Activated naive CD8-positive, alpha-beta T cell treated with anti-CD3 and anti-CD28 coated beads, Interleukin-2, amount 10 ng/mL, durations not matched to agents 7 days and 5 days (primary cell): ENCODE measurements at places on chromosomes 13 and 19. TPM values are rescaled to one million over a fixed set of nuclear protein-coding genes. Genes with fewer than 3 reads are reported as not detected.

Gene ZSCAN4
- not detected for total RNA-seq

Gene CGB5
- not detected for total RNA-seq

GRCh38 chr19:50626011-50626410 is 13.7 kb downstream of the SYT3 start:
- DNase-seq: no peak

- DNase-seq: no peak
Measured at GRCh38 chr13:24152292-24153214, 8.0 kb upstream of the SPATA13 start.

Gene ACER1
- 0.55 TPM for total RNA-seq

DNA sequence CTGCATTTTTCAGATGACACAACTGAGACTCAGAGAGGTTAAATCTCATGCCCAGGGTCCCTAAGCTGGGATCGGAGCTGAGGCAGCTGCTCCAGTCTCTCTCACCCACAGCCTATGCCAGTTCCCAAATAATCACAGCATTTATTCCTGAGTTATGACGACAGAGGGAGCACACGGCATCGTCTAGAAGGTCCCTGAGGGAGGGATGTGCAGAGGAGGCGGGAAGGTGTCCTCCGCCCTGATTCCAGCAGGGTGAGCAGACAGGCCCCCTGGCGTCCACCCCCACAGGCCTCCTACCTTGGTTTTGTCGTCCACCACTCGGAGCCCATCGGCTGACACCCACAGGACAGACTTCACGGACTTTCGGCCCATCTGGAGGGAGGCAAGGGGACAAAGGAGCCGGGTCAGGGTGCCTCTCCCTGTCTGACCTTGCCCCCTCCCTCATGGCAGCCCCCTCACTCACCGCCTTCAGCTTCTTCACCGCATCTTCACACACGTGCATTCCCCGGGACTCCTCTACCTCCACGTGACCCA is 8.0 kb downstream of the NUMBL start:
- DNase-seq: no peak

DNA sequence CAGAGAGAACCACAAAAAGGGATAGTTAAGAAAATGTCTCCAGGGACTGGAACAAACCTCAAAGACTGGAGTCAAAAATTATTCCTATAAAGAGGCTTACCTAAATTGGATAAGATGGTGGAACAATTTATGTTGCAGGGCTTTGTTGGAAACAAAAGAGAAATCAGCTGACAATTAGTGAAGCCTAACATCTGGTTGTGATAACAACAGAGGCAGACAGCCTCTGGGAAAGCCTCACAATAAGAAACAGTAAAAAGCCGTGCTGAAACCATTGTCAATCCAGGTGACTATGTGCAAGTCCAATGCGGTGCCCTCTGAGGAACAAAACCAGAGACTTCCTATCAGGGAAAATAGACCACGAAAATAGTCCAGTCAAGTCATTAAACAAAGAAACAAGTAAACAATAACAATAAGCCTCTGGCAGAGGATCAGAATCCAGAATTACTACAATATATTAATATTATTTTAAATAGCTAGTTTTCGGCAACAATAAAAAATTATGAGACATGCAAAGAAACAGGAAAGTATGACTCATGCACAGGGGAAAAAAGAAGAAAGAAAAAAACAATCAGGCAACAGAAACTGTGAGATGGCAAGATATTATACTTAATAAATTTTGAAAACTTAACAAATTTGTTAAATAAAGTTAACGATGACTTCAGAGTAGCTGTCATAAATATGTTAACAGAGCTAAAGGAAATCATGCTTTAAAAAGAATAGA is 99.7 kb upstream of the RXFP2 start:
- no peak for DNase-seq

- DNase-seq: no peak
Measured at GRCh38 chr13:79481685-79482052, 714 bp downstream of the NDFIP2 start.

DNA sequence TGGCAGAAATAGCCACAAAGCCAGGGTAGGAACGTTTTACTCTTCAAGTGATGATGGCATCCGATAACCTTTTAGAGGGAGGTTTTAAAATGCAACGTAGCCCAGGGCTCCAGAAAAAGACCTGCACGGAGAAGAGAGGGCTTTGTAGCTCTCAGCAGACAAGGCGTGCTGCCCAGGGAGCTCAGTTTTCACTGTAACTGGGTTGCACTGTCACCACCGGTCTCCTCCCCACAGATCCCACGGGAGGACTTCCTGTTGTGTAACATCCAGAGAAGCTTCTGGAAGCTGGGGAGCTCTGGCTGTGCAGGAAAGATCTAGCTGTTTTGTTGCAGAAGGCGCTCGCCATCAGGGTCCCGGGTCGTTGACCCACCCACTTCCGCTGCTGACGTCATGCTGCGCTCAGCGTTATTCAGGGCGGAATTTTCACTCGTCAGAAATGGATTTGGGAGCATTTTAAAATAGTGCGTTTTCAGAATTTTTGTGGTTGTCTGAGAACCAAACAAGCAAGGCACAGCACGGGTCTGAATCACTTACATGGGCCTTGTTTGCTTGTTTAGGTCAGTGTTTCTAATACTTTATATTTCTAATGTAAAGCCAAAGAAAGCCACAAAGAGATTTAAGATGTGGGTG is 50.8 kb downstream of the ATP11A start:
- DNase-seq: no peak

GRCh38 chr13:23469951-23470421 is 36.5 kb upstream of the SACS start:
- DNase-seq: no peak

DNA sequence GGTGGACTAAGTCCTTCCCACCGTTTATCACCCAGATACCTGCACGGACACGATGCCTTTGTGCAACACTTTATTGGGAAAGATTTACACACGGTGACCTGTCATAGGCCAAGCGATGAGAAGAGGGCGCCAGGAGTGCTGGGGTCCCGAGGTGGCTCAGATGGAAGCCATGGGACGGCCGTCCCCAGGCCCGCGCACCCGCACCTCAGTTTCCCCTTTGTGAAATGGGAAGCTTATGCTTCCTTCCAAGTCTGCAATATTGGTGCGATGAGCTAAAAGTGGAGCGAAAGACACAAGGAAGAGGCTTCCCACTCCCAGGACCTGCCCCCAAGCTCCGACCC is 369 bp upstream of the TMC4 start:
- no peak for DNase-seq

DNA sequence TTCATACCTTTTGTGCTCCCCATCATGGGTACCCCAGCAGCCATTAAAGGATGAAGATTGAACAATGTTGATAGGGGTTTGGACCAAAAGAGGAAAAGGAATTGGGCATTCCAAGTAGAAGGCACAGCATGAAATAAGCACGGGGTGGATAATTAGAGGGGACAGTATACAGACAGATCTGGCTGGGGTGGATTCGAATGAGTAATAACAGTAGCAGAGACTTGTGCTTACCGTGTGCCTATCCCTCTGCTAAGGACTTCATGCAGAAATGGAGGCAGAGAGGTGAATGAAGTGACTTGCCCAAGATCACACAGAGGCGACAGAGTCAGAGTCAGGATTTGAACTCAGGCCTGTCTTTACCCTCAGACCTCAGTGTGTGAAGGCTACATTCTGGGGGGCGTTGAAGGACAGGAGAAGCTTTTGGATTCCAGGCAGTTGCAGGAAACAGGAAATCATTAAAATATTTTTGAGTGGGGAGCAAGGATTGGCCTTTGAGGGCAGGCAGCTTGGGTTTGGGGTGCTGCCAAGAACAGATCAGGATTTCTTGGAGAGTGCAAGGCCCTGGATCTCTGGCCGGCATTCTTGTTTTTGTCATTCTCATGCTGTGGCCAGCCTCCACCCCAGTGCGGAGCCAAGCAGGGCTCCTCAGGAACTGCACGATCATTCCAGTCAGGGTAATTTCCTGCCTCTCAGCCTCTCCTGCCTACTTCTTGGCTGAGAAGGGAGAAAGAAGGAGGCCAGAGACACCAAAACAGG is 18.7 kb downstream of the PAF1 start:
- DNase-seq: no peak

GRCh38 chr13:106819413-106820180 is 251.7 kb upstream of the ARGLU1 start:
- DNase-seq: no peak

- DNase-seq: no peak
Measured at GRCh38 chr13:74747186-74747955, 613.2 kb upstream of the KLF12 start.

Gene OR7C1
- total RNA-seq: not detected

- DNase-seq: no peak
Measured at GRCh38 chr19:34172661-34173192, 423 bp downstream of the LSM14A start.

Gene IRF2BP1
- 20.9 TPM for total RNA-seq

Gene ZBTB32
- 24.5 TPM for total RNA-seq

Gene SYCN
- not detected for total RNA-seq

Gene PRR36
- total RNA-seq: 0.78 TPM

- DNase-seq: no peak
Measured at GRCh38 chr13:80276371-80277289, 64.3 kb downstream of the SPRY2 start.

Gene DZIP1
- 0.45 TPM for total RNA-seq

DNA sequence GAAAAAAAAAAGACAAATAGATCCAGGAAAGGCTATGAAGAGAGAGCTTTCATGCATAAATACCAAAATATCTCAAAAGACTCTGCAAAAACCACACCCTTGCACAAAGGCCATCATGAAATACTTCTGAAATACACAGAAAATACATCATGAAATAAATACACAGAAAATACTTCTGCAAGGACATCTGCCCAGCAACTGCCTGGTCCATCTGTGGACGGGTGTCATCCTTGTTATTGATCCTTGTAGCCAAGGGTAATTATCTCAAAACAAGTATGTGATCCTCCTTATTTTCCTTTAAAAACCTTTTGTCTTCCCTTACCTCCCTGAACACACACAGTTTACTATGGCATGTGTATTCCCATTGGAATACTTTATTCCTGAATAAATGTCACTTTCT is 6.9 kb downstream of the USPL1 start:
- DNase-seq: no peak

DNA sequence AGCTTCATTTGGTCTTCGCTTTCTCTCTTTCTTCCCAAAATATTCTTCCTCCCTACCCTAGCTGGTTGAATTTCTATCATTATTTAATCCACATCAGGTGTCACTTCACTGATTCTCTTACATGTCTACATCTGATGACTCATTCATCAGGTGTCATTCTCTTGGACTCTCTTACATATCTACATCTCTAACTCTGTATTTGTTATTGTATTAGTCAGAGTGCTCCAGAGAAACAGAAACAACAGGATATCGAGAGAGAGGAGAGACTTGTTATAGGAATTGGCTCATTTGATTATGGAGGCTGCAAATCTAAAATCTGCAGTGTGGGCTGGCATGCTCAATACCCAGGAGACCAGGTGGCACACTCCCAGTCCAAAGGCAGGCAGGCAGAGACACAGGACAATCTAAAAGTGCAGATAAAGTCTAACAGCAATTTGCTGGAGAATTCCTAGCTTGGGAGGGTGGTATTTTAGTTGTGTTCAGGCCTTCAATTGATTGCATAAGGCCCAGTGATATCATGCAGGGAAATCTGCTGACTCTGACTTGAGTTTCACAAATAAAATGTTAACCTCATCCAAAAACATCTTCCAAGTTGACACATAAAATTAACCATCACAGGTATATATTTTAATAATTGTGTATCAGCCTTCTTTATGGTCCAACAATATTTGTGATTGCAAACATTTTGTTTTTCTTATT is 541.4 kb upstream of the SLITRK5 start:
- DNase-seq: no peak

Gene OR7G3
- not detected for total RNA-seq

Gene TNFSF13B
- total RNA-seq: 11.8 TPM

Gene LGALS13
- not detected for total RNA-seq

Gene TDRD12
- total RNA-seq: 0.42 TPM
